ENCODE measurements at places on chromosomes 13 and 19.
A peak's percentile ranks its signal among the peaks of the same experiment; 100 is the strongest.

GRCh38 chr13:27595055-27595811 lies 25.1 kb downstream of the LNX2 start:
- DNase-seq = no peak

GRCh38 chr13:30529085-30529834 lies 63.5 kb upstream of the HMGB1 start:
- DNase-seq = no peak

GRCh38 chr13:28325022-28325421 lies 169.9 kb downstream of the FLT1 start:
- DNase-seq = no peak

DNA sequence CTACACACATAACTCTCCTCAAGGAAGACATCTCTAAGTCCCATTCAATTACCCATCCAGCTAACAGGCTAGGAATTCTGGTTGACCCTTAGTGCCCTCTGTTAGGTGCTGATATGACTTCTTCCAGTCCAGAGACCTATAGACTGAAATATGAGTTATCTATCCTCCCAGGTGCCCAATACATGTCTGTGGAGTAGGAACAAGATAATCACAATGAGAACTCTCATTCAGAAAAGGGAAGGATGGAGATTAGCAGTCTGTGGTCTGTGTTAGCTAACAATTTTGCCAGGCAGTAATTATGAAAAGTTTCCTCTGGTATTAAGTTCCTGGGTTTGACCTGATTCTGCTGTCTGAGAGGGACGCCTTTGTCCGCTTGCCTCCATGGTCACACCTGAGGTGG lies 44.2 kb upstream of the SLAIN1 start:
- no peak for DNase-seq

DNA sequence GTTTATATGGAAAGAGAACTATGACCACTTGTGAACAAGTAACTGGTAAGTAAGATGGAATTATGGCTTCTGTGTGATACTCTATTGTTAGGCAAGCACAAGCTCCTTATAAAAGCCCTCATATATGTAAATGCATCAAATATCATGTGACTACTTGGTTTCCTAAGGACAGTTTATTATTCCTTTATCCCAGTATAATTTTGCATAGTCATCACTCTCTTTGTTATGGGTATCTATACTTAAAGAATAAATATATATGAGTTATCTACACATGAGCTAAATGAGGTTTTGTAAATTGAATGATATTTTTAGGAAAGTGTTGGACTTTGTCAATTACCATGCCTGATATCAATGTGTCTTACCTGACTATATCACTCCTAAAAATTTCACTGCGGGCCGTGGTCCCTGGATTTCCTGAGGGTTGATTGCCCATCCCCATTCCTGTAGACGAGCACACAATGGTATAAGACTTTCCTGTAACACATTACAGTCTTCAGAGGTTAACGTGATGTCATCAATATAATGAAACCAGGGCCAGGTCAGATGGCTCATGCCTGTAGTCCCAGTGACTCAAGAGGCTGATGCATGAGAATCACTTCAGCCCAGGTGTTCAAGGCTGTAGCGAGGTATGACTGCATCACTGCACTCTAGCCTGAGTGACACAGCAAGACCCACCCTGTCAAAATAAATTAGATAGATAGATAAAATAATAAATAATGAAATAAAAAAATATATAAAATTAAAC lies 20.7 kb downstream of the ZNF844 start:
- no peak for DNase-seq

GRCh38 chr13:31115616-31116015 lies 46.1 kb downstream of the HSPH1 start:
- DNase-seq = no peak

DNA sequence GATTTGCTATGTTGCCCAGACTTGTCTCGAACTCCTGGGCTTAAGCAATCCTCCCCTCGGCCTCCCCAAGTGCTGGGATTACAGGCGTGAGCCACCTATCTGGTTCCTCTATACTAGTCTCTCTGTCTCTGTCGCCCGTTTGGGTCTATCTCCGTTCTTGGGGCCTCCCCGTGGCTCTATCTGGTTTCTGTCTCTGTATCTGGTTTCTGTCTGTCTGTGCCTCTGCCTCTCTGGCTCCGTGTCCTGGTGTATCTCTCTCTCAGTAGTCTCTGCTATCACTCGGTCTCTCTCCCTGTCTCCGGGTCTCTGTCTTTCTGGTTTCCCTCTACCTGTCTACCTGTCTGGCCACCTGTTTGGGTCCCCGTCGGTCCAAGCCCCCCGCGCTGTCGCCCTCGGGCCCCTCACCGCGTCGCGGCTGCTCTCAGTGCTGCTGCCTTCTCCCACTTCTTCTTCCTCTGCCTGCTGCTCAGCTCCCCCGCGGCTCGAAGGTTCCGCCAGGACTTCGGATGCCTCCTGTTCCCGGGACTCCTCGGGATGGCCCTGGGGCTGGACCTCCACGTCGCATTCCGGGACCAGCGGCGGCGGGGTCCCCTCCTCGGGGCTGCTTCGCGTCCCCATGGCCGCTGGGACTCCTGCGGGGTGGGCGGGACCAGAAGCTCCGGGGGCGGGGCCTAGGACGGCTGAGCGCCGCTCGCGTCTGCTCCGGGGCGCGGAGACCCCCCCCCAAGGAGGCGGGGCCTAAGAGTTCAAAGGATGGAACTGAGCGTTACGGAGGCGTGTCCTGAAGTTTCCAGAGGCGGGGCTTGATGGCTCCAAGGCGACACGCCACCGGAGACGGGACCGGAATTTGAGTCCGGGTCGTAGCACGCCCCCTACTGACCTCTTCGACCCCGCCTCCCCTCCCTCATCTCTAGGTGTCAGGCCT lies 783 bp downstream of the PHLDB3 start:
- DNase-seq = peak; percentile 82

DNA sequence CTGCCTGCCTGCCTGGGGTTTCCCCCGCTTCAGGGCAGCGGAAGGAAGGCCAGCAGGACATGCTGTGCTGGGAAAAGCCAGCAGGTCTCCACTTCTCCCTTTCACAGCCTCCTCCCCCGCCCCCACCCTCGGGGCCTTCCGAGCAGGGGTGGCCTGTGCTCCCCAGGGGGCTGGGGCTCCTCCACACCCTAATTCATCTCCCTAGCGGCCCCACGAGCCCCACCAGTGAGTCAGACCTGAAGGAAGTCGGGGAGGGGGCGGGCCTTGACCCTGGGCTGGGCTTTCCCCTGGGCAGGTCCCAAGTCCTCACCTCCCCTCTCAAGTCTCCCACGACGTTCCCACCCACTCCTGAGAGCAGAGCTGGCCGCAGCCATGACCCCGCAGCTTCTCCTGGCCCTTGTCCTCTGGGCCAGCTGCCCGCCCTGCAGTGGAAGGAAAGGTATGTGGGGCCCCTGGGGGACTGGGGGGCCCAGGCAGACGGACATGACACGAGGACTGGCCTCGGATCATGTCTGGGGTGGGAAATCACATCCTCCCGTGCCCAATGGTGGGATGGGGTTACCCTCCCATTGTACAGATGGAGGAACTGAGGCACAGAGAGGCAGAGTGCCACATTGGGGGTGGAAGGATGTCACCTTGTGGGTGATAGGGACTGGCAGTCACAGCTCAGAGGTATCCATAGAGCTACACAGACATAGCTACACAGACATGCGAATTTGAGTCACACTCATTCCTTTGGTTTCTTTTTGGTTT lies at the start of gene EBI3:
TSS of gene EBI3 (plus strand) at position 345 of the 753 bp plus-strand sequence. CDS start at position 373, 28 bp downstream.
- DNase-seq = no peak

DNA sequence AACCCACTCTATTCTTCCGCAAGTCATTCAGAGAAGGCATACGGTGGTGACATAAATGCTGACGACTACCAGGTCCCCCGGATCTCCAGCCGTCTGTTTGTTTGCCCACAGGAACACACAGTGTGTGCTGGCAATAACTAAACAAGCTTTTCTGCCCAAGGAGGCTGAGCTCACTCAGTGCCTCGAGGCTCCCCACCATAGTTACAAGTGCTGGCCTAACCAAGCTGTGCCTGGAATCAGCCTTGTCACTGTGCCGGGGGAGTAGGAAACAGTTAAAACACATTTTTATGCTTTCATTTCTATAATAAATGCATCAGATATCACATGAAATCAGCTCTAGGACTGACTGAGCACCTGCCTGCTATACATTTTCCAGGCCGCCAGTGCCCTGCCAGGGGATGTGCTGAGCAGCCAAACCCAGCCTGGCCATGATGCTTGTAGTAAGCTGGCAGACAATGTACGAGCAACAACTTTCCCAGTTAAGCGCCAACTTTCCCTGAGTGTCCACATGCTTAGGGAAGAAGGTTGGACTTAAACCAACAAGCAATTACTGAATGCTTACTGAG lies 28.1 kb downstream of the BRD4 start:
- no peak for DNase-seq

DNA sequence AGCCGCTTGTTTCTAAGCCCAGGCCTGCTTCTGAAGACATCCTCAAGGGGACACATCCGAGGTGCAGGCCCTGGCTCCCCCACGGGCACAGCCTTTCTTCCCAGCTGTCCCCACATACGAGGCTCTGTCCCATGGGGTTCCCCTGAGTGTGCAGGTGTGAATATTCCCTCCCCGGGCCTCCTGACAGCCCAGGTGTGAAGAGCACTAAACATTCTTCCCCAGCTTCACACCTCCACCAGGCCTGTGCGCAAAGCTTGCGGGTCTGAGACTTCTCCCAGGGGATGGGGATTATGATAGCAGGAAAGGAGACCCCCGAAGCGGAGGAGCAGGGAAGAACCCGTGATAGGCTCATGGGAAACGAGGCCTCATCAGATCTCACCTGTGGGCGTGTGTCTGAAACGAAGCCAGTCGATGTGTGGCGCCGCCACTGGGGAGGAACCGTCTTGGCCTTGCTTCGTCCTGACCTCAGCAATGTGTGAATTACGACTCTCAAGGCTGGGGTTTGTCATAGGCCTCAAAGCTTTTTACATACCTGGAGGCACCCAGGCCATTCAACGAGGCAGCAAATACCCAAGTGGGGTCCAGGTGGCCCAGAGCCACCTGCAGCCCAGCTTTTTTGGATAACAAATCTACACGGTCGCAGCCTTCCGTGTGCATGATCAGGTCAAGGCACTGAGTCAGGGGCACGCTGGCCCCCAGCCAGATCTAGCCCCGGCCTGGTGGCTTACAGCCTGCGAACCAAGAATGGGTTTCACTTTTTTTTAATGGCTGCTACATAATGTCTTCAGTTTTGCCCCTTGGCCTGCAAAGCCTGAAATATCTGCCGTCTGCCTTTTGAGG lies 134.3 kb downstream of the STK24 start:
- no peak for DNase-seq

- no peak for DNase-seq
These were observed 7.1 kb downstream of the RAB11B start for GRCh38 chr19:8397271-8397670.

GRCh38 chr13:76656500-76656899 lies 229.7 kb downstream of the KCTD12 start:
- no peak for DNase-seq

DNA sequence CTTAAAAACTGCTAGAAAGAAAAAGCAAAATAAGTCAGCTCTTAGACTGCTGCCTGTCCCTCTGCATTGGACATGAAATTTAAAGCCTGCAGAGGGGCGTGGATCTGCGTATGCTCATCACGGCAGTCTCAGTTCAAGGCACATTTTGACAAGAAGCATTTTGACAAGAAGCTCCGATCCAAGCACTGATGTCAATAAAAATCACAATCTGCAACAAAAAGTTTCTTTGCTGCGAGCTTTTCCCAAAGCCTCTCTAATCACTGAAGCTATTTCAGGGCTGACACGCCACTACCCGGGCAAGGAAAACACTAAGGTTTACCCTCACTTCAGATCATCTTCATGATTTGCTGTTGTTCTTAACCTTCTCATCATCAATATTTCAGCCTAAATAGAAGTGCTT lies 7.4 kb downstream of the DCUN1D2 start:
- DNase-seq = no peak

- DNase-seq = no peak
These were observed 10.5 kb upstream of the ERVV-2 start for GRCh38 chr19:53034054-53034453.

DNA sequence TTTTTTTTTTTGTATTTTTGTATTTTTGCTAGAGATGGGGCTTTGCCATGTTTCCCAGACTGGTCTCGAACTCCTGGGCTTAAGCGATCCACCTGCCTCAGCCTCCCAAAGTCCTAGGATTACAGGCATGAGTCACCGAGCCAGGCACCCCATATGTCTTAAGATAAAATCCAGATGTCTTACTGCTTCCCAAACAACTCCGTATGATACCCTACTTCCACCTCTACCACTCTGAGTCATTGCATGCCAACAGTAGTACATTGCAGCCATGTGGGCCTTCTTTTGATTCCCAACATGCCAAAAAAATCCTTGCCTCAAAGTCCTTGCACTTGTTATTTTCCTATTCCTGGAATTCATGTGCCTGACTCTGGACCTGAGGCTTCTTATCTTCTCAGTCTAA lies 799.2 kb downstream of the GPC5 start:
- DNase-seq = peak; percentile 23

- no peak for DNase-seq
These were observed 1370.7 kb upstream of the ATXN8OS start for GRCh38 chr13:68736961-68737360.

GRCh38 chr13:113953561-113953960 lies 20.3 kb downstream of the C13orf46 start:
- no peak for DNase-seq

GRCh38 chr19:45822716-45823115 lies 7.6 kb upstream of the RSPH6A start:
- no peak for DNase-seq

DNA sequence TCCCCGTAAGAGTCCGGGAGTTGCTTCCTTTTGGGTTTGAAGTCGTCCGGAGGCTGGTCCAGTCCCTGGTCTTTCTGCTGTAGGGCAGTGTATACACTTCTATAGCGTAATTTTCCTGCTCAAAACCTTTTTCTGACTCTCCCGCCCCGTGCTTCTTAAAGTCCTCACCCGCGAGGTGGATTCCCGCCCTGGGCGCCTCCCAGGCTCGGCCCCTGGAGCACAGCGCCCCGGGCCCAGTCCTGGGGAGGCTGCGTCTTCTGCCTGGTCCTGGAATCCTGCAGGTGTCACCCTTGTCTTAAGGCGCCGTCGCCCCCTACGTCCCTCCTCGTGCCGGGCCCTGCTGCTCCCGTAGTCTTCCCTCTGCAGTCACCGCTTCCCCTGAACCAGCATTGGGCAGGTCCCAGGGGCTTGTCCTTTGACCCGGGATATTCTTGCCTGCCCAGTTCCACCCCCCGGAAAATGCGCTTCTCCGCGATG lies 34.4 kb upstream of the ZNF808 start:
- DNase-seq = no peak

GRCh38 chr13:93248627-93249047 lies 22.0 kb downstream of the GPC6 start:
- no peak for DNase-seq

- no peak for DNase-seq
These were observed 27.3 kb upstream of the LDLR start for GRCh38 chr19:11061952-11062351.

- DNase-seq = no peak
These were observed 656.6 kb downstream of the UQCRFS1 start for GRCh38 chr19:28556371-28556770.

DNA sequence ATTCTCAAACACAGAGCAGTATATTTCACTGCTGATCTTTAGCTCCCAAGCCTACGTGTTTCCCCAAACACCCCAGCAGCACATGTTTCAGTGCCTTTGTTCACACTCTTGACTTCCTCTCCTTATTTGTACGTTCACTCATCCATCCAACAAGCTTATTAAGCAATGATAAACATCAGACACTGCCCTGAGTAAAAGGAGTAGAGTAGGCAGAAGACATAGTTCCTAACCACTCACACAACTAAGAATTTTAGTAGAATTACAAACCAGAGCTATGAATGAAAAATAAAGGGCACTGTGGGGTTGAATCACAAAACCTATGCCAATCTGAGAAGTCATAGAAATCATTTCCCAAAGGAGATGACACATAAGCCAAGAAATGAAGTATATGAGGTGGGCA lies 213.5 kb downstream of the DIAPH3 start:
- DNase-seq = no peak

GRCh38 chr19:33432015-33432414 lies 58.5 kb downstream of the CEBPG start:
- no peak for DNase-seq

GRCh38 chr13:110197026-110197425 lies 109.9 kb downstream of the COL4A1 start:
- DNase-seq = no peak
